ENCODE measurements at places on chromosomes 3 and 15.

GRCh38 chr15:42693942-42694341 is 43.0 kb downstream of the CDAN1 start:
- DNase-seq = no peak

GRCh38 chr3:53544357-53544756 is 49.9 kb downstream of the CACNA1D start:
- DNase-seq = no peak

GRCh38 chr3:147651107-147651778 is 242.1 kb downstream of the ZIC1 start:
- DNase-seq = no peak

GRCh38 chr3:44478606-44479094 is 1.2 kb upstream of the ZNF445 start:
- DNase-seq = no peak

- DNase-seq = no peak
Measured at GRCh38 chr15:85394554-85395333, 14.3 kb downstream of the AKAP13 start.

DNA sequence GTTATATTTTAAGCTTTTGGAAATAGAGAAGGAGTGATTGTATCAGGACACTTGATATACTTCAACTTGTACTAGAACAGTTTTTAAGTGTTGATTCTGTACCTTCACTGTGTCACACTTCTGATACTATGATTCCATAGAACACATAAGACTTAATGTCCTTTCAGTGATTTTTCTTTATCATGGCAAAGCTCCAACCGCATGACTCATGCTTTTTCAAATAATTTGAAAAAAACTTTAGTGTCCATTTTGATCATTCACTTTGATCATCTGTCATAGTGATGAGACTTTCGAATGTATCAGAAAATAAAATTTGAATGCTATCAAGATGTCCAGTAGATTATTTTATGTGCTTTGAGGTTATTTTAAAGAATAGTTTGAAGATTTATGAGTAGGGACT is 32.0 kb downstream of the AP4E1 start:
- DNase-seq = no peak

GRCh38 chr3:167976516-167977361 is 119.0 kb downstream of the GOLIM4 start:
- no peak for DNase-seq

DNA sequence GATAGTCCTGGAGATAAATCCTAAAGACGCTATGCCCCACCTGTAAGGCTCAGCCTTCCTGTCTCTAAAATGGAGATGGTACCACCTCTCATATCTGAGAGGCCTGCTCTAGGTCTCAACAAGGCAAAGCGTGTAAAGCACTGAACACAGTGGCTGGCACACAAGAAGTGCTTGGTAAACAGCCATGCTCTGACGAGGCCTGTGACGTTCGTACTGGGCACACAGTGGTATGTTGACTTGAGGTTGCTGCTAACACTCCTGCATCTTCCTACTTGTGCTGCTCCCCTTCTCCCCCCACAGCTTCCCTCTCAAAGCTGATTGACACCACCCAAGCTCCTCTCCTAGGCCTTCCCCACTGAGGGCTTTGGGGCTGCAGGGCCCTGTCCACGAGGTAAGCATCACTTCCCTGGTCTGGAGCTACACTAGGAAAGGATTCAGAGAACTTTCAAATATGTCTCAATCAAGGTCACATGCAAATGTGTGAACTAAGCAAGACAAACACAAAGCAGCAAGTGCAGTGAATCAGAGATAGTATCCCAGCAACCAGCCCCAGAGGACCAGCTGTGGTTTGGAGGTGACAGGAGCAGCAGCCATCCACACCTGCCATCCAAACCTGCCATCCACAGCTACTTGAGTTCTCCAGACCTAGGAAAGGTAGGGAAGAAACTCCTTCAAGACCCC is 177.5 kb downstream of the STT3B start:
- DNase-seq = no peak

DNA sequence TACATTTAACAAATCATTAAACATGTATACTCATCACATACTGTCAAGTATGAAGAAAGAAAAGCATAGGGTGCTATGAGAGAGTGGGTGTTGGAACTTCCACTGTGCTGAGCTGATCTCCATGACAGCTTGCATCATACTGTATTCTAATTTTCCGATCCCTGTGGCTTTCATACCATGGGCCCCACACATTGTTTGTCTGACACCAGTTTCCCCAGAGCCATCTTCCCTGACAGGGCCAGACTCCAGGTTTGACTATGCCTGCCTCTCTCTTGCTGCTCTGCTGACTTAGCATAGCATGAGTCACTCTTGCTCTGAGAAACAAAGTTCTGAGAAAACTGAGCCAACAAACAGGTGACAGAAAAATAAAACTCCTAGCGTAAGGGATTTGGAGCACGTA is 37.0 kb upstream of the CASR start:
- no peak for DNase-seq

- no peak for DNase-seq
Measured at GRCh38 chr15:82020625-82021394, 25.0 kb downstream of the MEX3B start.

GRCh38 chr3:129892857-129893580 is 492 bp downstream of the TMCC1 start:
- DNase-seq = no peak

DNA sequence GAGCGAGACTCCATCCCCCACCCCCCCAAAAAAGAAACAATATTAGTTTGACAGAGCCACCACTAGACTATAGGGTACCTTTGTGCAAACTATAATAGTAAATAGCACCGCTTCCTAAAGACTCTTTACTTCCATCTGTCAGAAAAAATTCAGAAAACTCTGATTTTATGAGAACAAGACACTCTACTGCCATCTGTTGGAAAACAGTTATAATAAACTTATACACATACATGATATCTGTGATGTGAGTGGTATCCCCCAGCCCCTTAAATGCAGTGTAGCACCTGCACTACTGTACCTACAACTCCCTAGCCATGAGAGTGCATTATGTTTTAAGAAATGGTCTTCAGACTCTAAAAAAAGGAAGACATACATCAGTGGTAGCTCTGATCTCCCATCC is 47.1 kb upstream of the CTDSPL start:
- DNase-seq = no peak

DNA sequence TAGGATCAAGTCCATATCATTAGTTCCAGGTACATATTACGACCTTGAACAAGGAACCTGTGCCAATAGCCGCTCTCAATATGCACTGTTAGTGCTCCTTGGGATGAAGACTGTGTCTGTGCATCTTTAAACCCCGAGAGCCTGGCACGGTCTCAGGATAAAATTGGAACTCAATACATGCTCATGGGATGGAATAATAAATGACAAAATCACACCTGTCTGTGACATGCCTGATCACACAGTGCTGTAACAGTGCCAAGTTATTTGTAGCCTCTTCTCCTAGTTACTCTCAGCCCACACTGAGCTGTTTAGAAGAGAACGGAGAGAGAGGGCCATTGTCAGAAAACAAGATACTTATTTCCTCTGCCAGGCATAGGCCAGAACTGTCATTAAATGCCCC is 82.2 kb downstream of the SSR3 start:
- DNase-seq = no peak

- peak; percentile 23 for DNase-seq
Measured at GRCh38 chr3:33787328-33788009, 11.0 kb upstream of the PDCD6IP start.

GRCh38 chr3:129892486-129892856 is 1.0 kb downstream of the TMCC1 start:
- no peak for DNase-seq

GRCh38 chr3:129985113-129985512 is 10.6 kb downstream of the TRH start:
- no peak for DNase-seq

DNA sequence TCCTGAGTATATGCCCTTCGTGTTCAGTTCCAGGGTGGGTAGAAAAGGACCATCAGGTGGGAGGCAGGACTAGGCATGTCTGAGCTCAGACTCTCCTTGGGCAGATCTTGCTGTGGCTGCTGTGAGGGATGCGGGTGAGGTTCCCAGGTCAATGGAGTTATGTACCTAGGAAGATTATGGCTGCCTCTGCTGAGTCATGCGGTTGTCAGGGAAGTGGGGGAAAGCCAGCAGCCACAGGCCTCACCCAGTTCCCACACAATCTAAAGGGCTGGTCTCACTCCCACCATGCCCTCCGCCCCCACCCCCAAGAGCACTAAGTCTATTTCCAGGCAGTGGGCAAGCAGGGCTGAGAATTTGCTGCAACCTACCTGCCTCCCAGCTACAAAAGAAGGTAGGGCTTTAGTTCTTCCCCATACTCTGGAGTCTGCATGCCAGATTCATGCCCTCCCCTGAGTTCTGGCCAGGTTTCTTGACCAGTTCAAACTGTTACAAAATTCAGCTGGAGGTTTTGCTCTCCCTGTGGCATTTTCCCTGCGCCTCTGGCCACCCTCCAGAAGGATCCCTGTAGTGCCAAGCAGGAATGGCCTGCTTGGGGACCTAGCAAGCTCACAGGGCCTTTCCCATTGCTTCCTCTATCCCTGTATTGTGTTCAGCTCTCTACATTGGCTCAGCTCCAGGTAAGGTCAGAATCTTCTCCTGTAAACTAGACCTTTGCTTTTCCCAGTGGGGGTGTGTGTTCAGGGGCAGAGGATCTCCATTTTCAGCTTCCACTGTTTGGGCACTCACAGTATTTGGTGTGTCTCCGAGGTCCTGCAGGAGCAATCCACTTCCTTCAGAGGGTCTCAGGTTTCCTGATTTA is 12.7 kb upstream of the TMCO5A start:
- no peak for DNase-seq

DNA sequence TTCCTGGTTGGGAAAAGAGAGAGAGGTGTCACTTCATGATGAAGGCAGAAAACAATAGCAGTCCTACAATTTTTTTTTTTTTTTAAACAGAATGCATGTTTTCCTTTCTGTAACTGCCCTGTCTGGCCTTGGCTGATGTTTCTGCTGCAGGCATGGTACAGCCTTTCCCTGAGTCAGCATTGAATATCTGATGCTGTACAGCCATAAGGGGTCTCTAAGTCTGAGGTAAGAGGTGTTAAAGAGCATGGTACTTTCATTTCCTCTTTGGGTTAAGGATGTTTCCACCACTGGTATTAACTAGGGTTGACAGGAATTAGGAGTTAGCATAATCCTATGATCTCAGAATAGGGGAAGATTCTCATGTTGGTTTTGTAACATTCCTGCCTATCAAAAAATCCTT is 147.4 kb downstream of the CHST2 start:
- DNase-seq = no peak

- no peak for DNase-seq
Measured at GRCh38 chr3:42066516-42067181, 24.5 kb upstream of the TRAK1 start.

DNA sequence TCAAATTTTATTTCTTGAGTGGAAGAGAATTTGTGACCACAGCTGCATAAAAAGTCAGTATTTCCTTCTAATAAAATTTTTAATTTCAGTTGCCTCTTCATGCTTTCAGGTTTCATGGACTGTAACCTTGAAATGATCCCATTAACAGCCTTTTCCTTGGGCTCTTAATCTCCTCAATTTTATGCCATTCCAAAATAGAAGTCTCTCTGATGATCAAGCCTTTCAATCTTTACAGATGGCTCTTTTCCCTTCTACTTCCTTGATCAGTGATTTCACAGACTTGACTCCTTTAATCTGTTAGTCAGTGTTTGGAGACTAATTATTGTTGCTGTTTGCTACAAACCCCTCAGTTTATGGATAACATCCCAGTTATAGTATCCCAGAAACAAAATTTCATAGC is 11.9 kb downstream of the TSC22D2 start:
- DNase-seq = no peak

GRCh38 chr3:68334367-68334986 is 597.9 kb downstream of the TAFA4 start:
- DNase-seq = no peak

DNA sequence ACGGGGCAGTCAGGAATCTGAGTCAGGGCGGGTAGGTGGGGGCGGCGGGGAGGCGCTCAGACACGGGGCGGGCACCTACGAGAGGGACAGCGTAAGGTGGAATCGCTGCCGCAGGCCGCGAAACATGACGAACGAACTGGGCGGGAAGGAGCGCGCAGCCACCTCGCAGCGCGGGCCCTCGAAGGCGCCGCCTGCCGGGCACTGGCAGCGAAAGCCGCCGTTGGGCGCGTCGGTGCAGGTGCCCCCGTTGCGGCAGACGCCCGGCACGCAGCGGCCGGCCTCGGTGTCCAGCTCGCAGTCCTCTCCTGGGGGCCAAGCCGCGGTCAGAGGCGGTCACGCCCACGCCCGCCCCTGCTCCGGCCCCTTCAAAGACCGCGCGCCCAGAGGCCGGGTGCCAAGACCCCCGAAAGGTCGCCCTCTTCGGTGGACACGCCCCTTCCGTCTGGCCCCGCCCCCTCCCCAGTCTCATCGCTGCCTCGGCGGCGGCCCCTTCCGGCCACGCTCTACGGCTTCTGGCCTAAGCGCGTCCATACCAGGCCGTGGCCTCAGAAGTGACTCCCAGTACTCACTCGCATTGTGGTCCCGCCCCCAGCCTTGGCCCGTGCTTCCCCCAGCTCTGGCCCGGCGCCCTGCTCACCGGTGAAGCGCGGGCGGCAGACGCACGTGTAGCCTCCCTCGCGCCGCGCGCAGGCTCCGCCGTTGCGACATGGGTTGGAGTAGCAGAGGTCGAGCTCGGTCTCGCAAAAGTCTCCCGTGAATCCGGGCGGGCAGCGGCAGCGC is 6.4 kb downstream of the CELSR3 start:
- DNase-seq = peak; percentile 10

- no peak for DNase-seq
Measured at GRCh38 chr15:70415398-70415797, 317.7 kb upstream of the TLE3 start.

GRCh38 chr3:176861137-176861536 is 336.1 kb downstream of the TBL1XR1 start:
- DNase-seq = no peak

DNA sequence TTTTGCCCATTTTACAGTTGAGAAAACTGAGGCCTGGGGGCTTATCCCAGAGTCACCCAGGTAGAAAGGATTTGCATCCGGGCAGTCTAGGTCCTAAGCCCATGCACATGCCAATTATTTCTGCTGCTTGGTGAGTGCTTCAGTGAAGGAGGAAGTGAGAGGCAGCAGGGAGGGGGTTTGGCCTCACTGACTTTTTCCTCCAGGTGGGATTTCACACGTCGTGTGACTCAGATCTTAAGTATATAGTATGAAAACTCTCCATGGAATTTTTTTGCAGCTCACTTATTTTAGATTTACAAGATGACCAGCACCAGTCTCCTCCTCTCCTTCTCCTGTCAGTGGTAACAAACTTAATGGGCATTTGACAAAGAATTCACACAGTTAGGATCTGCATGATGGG is 4.6 kb downstream of the ITGA11 start:
- DNase-seq = no peak

- peak; percentile 25 for DNase-seq
Measured at GRCh38 chr3:16441371-16441875, 72.1 kb downstream of the RFTN1 start.

DNA sequence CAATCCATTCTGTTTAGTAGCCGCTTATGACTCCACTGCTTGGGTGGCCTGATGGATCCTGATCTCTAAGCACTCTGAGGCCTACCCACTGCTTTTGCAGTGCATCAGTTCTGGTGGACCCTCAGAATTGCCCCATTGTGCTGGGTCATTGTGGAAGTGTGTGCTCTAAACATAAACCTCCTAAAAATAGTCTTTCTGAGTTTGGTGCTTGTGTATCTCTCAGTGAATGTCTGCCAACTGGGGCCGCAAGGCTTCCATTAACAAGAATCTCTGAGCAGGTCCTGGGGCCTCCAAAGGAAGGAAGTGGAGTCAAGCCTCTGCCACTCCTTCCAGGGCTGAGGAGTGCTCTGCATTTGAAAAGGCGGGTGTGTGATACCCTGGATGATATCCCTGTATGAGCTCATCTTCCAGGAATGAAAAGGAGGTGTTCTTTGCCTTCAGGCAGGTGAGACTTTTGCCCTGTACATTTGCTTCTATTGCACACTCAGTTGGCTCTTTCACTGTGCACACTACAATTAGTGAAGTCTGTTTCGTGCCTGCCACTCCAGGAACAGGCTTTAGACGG is 80.0 kb upstream of the CACNA2D3 start:
- no peak for DNase-seq
